Stimulated activated CD4-positive, alpha-beta T cell treated with anti-CD3 and anti-CD28 coated beads, Interleukin-1b, Interleukin-23, amount 100 ng/mL, for 24 hours (primary cell): ENCODE measurements at places on chromosomes 4 and X.

DNA sequence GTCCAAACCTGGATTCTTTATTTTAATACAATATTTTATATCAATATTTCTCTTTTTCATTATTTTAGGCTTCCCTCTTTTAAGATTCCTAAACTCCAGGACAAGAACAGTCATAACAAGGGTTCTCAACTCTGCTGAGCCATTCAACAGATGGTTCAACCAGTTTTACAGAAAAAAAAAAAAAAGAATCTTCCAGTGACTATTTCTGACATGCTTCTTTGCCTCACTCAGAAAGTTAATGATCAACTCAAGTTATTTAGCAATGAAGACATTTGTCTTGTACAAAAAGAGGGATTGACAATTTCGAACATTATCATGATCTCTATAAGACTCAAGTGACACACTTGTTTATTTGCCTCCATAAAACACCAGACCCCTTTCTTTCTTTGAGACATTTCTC lies 282.6 kb upstream of the GRID2 start:
- no peak for DNase-seq

DNA sequence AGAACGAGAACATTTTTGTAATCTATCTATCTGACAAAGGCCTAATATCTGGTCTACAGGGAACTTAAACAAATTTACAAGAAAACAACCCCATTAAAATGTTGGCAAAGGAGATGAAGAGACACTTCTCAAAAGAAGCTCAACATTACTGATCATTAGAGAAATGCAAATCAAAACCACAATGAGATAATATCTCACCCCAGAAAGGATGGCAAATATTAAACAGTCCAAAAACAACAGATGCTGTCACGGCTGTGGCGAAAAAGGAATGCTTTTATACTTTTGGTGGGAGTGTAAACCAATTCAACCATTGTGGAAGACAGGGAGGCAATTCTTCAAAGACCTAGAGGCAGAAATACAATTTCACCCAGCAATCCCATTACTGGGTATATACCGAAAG lies 2284.8 kb downstream of the ARAP2 start:
- DNase-seq, result no peak

GRCh38 chr4:155487210-155487609 lies 110.4 kb upstream of the MAP9 start:
- no peak for DNase-seq

- DNase-seq, result no peak
Measured at GRCh38 chr4:95304898-95305297, 243.9 kb downstream of the UNC5C start.

GRCh38 chrX:39985551-39985950 lies 112.2 kb downstream of the BCOR start:
- no peak for DNase-seq

DNA sequence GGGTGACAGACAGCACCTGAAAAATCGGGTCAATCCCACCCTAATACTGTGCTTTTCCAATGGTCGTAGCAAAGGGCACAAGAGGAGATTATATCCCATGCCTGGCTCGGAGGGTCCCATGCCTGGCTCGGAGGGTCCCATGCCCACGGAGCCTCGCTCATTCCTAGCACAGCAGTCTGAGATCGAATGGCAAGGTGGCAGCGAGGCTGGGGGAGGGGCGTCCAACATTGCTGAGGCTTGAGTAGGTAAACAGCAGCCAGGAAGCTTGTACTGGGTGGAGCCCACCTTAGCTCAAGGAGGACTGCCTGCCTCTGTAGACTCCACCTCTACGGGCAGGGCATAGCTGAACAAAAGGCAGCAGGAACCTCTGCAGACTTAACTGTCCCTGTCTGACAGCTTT lies 365.1 kb downstream of the STPG2 start:
- no peak for DNase-seq

DNA sequence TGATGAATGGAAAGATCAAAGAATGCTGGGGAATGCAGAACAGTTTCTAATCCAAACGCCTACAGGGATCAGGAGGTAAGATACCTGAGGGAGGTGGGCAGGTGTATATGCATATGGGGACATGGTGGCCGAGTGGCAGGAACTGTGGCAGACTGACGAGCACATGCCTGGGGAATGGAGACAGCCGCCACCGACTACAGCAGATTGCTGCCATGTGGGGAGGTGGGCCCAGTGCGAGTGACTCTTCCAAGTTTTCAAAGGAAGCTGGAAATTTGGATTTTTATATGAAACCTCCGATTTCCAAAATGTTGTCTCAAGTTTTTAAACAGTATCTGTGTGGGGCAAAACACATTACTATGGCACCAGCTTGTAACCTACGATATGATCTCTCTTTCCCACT lies 9.9 kb downstream of the ZNF827 start:
- DNase-seq, result no peak

GRCh38 chrX:45628041-45628440 lies 427.4 kb upstream of the DIPK2B start:
- DNase-seq, result no peak

GRCh38 chr4:41069838-41070237 lies 144.5 kb downstream of the APBB2 start:
- no peak for DNase-seq

GRCh38 chrX:138856881-138857604 lies 145.5 kb upstream of the FGF13 start:
- no peak for DNase-seq

DNA sequence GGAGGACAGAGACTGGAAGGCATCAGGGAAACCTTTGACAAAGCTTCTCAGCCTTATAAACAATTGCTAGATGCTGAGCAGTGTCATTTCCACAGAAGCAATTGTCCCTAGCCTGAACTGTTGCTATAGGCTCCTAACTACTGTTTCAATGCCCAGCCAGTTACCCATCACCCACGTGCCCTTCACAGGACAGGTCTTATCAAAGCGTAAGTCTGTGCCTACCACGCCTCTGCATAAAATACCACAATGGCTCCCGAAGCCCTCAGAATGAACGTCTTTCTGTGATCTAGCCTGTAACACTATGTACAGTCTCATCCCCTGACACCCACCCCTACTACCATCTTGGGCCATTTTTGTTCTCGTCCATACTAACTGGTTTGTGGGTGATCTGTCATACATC lies 134.3 kb downstream of the STK32B start:
- no peak for DNase-seq

GRCh38 chr4:153403726-153404125 lies 59.2 kb downstream of the MND1 start:
- DNase-seq, result no peak

- DNase-seq, result no peak
Measured at GRCh38 chrX:9542106-9542760, 77.4 kb downstream of the TBL1X start.

DNA sequence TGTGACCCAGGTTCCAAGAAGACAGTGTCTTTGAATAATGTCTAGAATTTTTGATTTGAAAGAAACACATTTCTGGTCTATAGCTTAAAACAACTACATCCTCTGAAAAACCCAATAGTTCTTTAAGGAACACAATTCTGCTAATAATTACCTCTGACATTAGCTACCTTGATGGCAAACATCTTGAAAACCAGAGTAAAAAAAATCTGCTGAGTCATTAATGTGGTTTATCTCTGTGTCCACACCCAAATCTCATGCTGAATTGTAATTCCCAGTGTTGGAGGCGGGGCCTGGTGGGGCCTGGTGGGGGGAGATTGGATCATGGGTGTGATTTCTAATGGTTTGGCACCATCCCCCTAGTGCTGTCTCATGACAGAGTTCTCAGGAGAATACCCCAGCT lies 1233.8 kb downstream of the NLGN4X start:
- DNase-seq, result no peak

- no peak for DNase-seq
Measured at GRCh38 chr4:153223427-153223801, 19.2 kb downstream of the TRIM2 start.

DNA sequence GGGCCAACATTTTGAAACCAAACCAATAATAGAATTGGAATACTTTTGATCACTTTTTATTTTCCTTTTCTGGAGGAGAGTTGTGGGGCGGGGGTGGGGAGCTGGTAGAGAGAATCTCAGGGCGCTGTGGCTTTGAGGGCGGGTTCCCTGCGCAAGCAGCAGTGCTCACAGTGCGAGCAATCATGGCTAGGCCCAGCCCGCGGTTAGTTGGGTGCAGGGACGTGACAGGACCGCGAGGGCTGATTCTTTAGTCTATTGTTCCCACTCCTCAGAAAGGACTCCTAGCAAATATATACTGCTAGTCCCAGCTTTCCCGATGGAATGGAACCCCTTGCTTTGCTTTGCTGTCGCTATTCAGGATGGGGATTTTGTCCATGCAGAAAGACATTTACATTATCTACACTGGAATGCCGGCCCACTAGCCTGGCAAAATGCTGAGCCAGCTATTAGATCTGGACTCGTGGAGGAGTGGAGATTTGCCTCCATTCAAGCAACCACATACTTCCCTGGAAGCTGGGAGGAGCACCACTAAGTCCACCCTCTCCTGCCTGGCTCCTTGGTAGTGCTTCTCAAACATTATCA lies 23.9 kb upstream of the APLN start:
- DNase-seq, result no peak

DNA sequence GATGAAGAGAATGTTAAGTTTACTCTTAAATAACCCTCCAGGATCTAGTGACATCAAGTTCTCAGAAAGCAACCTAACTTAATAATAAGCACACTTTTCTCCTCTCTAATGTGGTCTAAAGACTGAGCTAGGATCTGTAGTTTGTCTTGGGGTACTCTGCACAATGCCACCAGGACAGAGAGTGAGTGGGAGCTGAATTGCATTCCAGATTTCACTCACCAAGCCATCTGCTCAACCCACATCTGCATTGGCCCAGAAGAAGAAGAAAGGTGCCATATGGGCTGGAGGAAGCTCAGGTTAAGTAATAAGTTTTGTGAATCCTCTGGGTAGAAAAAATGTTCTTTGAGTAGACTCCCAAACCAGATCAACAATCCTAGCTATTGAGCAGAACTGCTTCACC lies 384.6 kb downstream of the PPP3CA start:
- DNase-seq, result no peak

GRCh38 chr4:170818786-170819185 lies 729.0 kb upstream of the AADAT start:
- no peak for DNase-seq

GRCh38 chr4:152399246-152399645 lies 136.6 kb downstream of the FBXW7 start:
- DNase-seq, result no peak

- no peak for DNase-seq
Measured at GRCh38 chrX:39260965-39261364, 459.7 kb downstream of the MID1IP1 start.

- DNase-seq, result no peak
Measured at GRCh38 chr4:96173756-96174155, 333.9 kb downstream of the PDHA2 start.

DNA sequence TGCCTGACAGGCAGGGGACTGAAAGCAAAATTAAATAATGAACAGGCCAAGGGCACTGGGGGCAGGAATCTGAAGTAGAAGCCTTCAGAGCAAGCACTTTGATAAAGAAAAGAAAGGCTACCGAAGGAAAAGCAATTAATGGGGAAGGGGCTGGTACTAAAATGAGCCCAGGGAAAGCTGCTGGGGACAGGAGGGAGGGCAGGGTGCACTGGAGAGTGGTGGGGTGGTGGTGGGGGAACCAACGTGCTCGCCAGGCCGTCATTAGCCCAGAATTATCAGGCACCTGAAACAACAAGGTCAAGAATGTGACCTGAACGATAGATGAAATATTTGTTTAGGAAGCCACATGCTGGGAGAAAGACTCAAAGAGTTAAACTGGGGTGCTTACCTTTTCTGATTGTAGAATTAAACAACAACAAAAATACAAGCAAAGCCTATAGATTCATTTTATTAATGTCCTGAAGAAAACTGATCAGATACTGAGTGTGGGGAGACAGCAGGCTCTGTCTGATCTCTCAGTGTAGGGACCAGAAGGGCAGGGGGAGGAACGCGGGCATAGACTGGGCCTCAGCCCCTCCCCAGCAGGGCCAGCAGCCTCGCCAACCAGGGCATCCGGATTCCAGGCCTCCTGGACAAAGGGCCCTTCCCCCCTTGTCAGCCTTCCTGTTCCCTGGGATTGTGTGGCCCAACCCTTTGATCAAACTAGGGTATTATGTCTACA lies 239.7 kb upstream of the KLF3 start:
- no peak for DNase-seq

DNA sequence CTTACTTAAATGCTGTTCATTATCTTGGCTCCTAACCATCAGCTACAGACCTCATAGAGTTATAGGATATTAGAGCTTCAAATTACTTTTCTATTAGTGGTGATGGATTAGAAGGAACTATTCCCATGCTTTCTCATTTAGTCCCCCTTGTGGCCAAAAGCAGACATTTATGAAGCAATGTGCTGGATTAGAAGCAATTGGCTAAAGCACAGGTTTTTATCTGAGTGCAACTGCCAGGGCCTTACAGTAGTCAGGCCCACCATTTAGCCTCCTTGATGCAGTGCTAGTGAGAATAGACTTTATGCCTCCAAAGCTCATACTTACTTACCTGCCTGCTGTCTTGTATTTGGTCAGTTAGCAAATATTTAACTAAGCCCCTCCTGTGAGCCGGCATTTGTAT lies 93.0 kb downstream of the TSPAN7 start:
- no peak for DNase-seq

DNA sequence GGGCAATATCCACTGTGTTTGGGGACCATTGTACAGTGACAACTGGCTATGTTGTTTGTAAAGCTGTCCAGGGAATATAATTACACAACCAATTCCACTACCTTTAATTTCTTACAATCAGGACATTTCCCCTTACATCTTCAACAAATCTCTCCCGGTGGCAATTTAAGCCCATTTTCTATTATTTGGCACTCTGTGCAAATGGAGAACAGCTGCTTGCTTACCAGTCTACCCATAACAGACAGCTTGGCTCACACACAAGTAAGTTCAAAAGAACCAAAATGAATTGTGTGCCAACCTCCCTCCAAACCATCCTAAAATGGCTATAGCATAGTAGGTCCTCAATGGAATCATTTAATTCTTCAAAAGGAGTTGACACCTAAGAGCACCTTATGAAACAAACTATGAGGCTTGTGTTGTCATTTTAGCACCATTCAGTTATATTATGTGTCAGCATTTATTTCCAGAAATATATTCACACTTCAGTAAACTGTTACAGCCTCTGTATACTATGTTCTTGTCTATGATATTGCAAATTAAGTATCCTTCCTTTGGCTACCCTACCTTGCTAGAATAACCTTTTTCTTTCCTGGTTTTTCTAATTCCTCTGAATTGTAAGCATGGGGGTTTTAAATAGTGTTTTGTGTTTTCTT lies 18.4 kb downstream of the GABRA4 start:
- DNase-seq, result no peak

GRCh38 chr4:86032476-86033022 lies 327.3 kb downstream of the MAPK10 start:
- DNase-seq, result no peak

DNA sequence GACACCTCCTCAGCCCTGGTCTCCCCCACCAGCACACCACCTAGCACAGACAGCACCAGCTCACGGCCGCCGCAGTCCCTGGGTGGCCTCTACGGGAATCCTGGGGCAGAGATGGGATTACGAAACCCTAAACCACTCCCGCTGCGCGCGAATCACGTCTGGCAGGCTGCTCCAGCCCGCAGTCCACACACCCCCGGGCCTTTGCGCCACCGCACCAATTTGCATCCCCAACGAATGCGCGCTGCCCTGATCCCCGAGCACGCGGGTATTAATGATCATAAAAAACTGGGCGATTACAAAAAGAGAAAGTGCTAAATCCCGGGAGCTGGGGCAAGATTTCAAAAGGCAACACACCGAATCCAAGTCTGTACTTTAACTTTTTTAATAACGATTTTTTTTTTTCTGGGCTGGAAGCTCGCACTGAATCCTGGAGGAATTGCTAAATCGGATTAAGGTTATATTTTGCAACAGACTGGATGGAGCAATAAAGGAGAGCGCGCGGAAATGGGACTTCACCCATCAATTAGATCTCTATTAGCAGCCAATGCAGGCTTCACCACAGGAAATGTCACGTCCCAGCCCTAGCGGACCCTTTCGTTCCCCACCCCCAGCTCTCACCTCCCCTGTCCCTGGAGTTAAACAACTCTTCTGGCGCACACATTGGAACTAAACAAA lies 69.8 kb upstream of the TMEM33 start:
- DNase-seq, result no peak
